ENCODE measurements at places on chromosomes 11 and 22.

DNA sequence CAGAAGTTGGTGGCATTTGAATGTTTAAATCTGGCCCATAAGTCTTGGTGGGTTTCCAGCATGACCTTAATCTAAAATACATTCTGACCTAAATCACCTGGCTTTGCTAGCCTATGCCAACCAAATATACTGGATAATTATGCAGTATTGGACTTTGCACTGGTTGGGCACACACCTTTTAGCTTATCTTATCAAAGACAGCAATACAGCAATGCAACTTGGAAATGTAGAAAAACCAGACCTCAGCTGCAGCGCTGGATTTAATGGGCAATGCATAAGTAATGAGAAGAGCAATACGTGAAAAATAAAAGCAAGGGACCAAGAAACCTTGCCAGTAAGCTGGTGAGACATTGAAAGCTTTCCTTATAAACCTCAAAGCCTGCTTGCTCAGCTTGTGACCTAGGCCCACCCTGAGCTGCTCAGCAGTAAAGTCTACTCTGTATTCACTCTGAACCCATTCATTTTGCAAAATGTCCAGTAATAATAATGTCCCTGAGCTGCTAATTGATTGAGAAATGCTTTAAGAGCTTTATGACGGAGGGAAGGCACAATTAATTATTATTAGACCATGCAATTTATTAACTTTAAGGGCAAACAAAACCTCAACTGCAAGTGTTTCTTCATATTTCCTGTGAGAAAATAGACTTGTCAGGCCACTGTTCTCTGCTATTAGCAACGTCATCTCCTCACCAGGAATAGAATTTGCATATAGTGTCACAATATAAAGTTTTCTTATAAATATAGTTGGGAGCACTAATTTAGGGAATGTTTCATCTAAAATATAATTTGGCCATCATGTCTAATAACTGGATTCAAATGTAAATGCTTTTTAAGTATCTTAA lies 49.4 kb upstream of the CEP295 start:
- DNase-seq: no peak

DNA sequence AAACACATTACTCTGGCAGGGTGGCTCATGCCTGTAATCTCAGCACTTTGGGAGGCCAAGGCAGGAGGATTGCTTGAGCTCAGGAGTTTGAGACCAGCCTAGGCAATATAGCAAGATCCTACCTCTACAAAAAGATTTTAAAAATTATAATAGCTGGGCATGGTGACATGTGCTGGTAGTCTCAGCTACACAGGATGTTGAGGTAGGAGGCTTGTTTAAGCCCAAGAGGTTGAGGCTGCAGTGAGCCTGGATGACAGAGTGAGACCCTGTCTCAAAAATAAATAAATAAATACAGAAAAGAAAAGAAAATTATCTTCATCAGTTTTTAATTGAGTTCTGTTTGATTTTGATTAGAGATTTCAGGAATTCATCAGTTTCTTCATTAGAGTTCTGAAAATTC lies 5.2 kb downstream of the CCDC134 start:
- no peak for DNase-seq

GRCh38 chr11:96290031-96290430 lies 53.0 kb downstream of the MAML2 start:
- DNase-seq: no peak

DNA sequence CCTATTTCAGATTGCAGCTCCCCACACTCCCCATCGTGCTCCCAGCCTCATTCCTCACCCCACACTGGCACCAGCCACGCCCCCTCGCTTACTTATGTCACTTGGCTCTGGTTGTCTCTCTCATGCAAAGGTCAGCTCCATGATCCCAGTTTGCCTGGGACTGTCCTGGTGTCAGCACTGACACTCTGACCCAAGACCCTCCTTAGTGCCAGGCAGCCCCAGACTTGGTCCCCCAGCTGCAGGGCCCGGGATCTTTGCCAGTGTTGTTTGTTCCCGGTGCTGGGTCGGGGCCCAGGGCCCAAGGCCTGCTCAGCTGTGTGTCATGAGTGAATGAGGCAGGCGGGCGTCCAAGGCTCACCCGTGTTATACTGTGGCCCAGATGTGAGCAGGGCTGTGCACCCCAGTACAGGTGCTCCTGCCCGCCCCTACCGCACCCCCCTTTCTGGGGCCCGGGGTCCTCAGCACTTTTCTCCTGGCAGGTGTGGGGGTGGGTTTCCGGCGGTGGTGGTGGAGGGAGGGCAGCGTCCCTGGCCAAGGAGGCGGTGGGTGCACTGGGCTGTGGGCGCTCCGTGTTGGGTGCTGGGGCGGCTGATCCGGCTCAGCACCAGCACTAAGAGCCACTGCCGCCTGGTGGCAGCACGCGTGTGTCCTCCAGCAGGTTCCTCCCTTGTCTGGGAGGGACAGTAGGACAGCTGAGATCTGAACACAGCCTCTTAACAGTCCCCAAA lies 19.5 kb downstream of the IL17REL start:
- DNase-seq: peak; percentile 68

GRCh38 chr11:124069429-124070401 lies 28.6 kb upstream of the OR10G7 start:
- peak; percentile 62 for DNase-seq

GRCh38 chr11:9660886-9661285 lies 3.0 kb upstream of the SWAP70 start:
- peak; percentile 25 for DNase-seq

GRCh38 chr11:88353835-88354496 lies 16.4 kb upstream of the CTSC start:
- DNase-seq: no peak

DNA sequence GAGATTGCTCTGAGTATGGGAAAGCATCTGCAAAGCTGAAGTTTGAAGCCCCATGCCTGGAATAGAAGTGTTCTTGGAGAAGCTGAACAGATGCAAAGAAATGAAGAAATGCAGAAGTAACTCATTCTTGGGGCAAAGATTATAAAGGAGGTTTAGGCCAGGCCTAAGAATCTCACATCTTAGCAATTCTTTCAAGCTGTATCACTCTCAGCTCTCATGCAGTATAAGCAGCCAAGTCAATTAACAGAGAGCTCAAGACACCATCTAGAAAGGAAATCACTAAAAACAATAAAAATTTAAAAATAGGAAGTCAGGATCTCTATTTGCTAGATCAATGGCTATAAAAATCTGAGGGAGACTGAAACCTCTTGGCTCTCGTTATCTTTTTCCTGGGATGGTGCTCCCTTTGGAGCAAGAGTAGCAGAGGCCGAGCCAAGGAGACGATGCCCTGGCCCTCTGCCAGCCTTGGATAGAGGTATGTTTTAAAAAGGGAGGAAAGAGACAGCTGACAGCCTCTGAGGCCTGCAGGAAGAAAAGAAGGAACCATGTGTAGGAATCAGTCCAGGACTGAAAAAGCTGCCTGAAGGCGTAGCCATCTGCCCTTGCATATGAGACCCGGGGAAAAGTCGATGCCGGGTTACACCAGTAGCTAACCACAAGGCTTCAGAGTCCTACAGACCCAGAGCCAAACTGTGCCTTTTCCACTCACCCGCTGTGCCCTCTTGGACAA lies 229.8 kb downstream of the BLID start:
- peak; percentile 65 for DNase-seq

- peak; percentile 35 for DNase-seq
Observed at GRCh38 chr11:35017528-35018342, 101.3 kb downstream of the PDHX start.

DNA sequence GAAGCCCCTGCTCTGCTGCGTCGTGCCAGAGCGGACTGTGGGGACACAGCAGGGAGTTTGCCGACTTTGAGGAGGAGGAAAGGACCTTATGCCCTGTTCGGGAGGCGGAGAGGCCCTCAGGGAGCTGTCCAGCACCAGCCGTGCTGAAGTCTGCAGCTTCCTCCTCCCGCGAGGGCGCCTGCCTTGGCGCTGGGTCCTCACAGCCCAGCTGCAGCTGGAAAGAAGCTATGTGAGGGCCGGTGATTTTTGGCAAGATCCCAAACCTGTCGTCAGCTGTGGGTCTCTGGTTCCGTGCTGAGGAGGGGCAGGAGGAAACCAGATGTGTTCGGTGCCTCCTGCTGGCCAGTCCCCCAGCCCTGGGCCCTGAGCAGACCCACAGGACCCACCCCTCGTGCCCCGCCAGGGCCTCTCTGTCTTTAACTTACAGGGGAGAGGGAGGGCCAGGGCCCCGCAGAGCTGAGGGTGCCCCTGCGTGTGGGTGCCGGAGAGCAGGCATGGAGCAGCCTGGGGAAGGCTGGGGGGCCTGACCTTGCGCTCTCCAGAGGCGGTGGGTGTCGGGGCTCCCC lies 12.0 kb downstream of the BRSK2 start:
- DNase-seq: peak; percentile 58

- DNase-seq: peak; percentile 64
Observed at GRCh38 chr22:46641811-46642266, 21.7 kb downstream of the GRAMD4 start.

DNA sequence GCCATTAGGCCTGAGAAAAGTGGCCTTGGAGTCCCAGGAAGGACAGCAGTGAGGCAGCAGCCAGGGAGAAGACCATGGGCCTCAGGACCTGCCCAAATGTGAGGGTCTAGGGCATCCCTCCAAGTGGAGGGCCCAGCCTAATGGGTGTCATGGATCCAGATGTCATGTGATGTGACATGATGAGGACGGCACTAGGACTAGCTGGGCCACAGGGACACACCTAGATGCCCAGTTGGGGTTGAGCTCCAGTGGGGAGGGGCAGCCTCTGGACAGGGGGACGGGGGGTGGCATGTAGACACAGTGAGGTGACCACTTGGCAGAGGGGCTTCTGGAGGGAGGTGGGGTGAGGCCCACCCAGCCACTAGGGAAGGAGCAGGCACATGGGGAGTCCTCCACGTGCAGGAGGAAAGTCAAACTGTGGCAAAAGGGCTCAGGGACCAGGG lies 5.4 kb downstream of the SCARF2 start:
- no peak for DNase-seq

- DNase-seq: peak; percentile 25
Observed at GRCh38 chr22:22038178-22038880, 55.7 kb upstream of the TOP3B start.

- DNase-seq: peak; percentile 17
Observed at GRCh38 chr11:118530180-118530682, 761 bp upstream of the TMEM25 start.

DNA sequence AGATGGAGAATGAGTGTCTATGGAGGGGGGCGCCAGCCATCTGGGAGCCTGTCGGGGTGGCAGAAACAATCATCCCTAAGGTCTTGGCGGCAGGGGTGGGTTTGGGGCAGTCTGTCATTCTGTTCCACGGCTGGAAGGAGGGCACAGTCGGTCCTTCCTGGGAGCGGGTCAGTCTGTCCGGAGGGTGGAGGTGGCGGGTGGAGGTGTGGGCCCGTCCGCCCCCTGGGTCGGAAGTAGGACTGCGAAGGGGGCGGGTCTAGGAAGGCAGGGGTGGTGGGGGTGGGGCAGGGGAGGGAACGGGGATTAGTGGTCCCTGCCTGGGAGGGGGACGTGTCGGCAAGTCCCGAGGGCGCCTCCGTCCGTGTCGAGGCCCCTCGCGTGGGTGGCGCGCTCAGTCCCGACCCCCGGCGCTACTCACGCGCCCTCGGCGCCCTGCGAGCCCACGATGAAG lies 461 bp downstream of the TBC1D10A start:
- peak; percentile 43 for DNase-seq

GRCh38 chr11:115493905-115494304 lies 10.3 kb downstream of the CADM1 start:
- DNase-seq: no peak

DNA sequence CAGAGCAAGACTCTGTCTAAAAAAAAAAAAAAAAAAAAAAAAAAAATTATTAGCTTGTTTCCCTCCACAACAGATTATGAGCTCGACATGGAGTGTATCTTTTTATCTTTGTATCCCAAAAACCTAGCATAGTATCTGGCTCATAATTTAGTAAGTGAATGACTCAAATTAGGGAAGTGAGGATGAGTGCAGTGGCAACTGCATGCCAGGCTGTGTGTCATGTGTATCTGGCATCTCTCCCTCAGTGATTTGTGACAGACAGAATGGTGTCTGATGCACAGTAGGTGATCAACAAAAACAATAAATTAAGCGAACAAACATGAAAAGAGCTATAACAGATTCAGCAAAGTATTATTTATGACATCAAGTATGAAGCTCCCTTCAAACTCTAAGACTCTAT lies 7.2 kb downstream of the STK33 start:
- DNase-seq: peak; percentile 18

DNA sequence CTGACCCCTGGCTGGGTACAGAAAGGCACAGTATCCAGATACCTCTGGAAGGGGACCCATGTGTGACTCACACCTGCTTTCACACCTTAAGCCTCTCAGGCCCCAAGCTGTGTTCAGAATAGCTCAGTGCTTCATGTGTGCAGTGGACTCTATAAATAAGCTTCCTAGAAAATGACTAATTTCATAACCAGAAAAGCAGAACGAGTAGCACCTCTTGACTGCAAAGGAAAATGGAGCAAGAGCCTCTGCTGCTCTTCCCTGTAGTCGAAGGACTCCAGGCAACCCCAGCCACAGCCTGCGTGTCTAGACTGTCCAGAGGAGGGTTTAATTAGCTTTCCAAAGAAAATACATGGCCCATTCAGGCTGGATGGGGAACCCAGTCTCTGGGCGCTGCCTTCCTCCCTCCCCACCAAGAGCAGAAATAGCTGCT lies 23.1 kb downstream of the PTPN5 start:
- no peak for DNase-seq
